ENCODE measurements at places on chromosomes 13 and 19.

GRCh38 chr13:27504868-27505194, 54.5 kb upstream of the MTIF3 start:
- DNase-seq, result no peak

- DNase-seq, result no peak
Observed at GRCh38 chr13:50070186-50070585, 54.9 kb downstream of the KCNRG start.

- DNase-seq, result no peak
Observed at GRCh38 chr13:76630629-76631230, 255.5 kb downstream of the KCTD12 start.

- no peak for DNase-seq
Observed at GRCh38 chr13:59266478-59267063, 897.2 kb downstream of the DIAPH3 start.

DNA sequence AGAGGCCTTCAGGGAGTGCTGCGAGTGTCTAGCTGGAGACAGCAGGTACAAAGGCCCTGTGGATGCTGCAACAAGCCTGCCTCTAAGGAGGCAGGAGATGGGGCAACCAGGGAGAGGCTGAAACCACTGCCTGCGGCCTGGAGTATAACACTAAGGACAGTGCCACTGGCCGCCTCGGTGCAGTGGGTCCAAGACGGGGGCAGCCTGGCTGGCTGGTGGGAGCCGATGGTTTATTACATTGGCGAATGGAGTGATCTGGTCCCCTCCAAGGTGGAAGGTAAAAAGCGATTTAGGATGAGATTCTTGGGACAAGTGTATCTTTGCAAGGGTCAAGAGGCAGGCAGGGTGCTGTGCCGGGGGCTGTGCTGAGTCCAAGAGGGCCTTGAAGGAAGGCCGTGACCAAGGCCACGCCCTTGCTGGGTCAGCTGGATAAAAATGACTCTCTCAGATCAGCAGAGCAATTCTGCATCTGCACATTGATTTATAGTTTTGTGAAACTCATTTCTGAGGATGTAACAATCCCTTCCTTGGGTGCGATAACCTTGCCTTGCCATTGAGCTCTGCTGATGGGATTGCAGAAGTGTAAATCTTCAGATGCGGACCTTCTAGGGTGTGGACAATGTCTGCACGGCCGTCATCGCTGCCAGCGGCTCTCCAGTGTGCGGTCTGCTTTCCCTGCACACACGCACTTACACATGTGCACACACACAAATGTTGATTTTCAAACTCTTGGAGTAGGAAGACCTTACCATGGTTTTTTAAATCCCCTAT, 6.0 kb downstream of the TMEM255B start:
- no peak for DNase-seq

GRCh38 chr19:41000310-41000737, 9.2 kb downstream of the CYP2B6 start:
- DNase-seq, result no peak

DNA sequence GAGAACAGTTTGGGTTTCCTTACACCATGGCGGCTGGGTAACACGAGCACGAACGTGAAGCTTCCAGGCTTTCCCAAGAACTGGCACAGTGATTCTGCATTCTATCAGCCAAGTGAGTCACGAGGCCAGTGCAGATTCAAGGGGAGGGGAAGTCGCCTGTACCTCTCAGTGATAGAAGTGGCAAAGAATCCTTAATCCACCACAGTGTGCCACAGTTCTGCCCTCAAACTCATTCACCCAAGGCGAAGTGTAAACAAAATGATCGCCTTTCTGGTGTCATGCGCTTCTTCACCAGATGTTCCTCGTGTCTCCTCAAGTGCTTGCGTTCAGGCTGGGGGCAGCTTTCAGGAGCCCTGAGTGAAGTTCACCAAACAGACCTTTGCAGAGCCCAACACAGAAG, 24.9 kb upstream of the AMER2 start:
- DNase-seq, result no peak

GRCh38 chr13:35768073-35768472, 291.6 kb upstream of the MAB21L1 start:
- no peak for DNase-seq

- no peak for DNase-seq
Observed at GRCh38 chr13:74206061-74206561, 71.9 kb upstream of the KLF12 start.

DNA sequence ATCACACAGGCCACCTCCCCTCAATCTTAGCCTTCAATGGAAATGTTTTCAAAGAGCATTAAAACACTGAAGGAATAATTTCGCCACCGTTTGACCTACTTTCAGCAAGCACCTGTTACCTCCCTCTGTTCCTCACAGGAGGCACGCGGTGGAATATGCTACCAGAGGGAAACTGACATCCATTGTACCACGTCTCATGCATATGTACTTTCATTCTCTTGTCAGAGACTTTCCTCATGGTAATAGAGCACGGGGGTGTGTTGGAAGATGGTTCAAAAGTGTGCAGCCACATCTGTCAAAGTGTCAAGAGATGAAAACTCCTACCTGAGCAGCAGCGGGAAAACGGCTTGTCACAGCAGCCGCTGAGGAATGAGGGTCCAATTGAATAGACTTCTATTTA, 143.4 kb downstream of the NALCN start:
- DNase-seq, result no peak

DNA sequence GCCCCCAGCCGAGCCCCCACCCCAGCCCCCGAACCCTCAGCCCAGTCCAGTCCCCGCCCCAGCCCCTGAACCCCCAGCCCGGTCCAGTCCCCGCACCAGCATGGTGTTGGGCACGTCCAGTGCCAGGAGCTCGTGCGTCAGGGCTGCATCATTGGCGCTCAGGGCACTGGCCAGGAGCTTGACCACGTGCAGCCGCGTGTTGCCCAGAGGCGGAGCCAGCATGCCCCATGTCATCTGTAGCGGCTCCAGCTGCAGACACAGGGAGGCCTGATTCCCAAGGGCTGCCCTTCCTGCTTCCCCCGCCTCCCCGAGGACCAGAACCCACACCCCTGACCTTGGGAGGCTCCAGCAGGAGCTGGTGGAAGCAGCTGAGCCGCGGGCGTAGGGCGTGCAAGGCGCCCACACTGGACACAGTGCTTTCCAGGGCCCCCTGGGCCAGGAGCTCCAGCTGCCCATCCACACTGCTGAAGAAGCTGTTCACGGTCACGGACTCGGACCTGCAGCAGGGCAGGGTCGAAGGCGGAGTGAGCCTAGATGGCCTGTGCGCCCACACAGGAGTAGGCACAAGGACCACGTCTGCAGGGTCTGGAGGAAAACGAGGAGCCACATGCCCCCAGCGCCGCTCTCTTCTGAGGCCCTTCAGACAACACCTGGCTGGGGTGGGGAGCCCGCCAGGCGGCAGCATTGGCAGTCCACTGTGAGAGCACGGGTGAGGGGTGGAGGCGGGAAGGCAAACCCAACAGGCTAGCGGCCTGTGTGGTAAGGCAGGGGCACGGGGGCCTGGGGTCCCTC, 12.8 kb upstream of the TMEM86B start:
- DNase-seq, result no peak

DNA sequence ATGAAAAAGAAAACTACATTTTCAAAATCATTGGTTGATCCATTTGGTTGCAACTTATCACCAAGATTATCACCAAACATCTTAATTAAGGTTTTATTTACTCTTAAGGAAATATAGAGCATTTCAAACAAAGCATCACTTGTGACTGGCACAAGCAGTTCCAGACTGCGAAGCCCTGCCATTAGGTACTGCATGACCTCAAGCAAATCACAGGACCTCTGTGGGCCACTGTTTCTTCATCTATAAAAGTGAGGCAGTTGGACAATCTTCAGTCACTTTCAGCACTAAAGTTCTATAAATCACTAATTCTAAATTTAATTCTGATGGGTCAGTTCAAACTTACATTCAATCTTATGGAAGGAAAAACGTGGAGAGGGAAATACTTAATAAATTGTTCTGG, 2.0 kb downstream of the ELF1 start:
- no peak for DNase-seq

- no peak for DNase-seq
Observed at GRCh38 chr13:38848360-38848759, 142.3 kb downstream of the STOML3 start.

- DNase-seq, result no peak
Observed at GRCh38 chr13:113001241-113002140, 32.5 kb downstream of the MCF2L start.

DNA sequence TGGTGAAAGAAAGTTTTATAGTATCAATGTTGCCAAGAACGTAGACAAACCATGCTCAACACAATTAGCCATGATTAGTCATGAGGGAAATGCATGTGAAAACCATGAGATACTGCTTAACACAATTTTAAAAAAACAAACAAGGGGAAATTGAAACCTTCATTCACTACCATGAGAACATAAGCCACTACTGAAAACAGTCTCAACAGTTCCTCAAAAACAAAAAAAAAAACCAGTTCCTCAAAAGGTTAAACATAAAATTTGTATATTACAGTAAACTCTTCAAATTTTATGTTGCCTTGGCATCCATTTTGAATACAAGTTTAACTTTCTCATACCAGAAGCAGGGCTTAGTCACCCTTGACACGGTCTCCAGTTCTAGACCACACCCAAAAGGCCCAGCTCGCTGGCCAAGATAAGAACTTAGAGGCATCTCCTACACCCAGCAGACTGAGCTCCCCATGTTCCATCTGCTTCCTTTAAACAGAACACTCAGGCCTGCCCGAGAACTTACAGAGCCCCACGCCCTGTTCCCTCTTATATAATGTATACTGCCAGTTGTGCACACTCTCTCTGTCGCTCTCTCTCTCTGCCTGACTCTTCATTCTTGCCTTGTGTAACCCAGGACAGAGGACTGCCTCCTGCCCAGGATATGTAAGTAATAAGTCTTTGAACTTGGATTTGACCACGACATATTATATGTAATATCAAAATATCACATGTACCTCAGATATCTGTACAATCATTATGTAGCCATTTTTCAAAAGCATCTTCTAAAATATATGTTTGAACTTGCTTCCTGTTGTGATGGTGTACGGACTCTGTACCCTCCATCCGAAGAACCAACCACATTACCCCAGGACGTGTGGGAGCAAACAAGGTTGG, 67.4 kb downstream of the STK24 start:
- no peak for DNase-seq

- DNase-seq, result no peak
Observed at GRCh38 chr19:47756627-47756929, 11.2 kb downstream of the NOP53 start.

- DNase-seq, result no peak
Observed at GRCh38 chr13:20270163-20270865, 38.2 kb upstream of the GJB6 start.

- DNase-seq, result no peak
Observed at GRCh38 chr19:38952395-38953165, 21.8 kb downstream of the MRPS12 start.

- no peak for DNase-seq
Observed at GRCh38 chr13:94236872-94237271, 242.6 kb downstream of the DCT start.

DNA sequence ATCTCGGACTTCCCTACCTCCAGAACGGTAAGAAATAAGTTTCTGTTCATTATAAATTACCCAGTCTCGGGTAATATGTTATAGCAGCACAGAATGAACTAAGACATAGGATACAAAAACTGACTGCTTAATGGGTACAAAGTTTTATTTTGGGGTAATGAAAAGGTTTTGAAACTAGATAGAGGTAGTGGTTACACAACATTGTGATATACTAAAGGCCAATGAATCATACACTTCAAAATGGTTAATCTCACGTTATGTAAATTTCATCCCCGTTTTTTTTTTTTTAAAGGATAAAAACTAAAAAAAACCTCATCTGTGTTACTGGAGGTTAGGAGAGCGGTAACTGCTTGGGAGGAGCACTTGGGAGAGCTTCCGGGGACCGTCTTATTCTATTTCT, 23.5 kb downstream of the AKT2 start:
- DNase-seq, result no peak

DNA sequence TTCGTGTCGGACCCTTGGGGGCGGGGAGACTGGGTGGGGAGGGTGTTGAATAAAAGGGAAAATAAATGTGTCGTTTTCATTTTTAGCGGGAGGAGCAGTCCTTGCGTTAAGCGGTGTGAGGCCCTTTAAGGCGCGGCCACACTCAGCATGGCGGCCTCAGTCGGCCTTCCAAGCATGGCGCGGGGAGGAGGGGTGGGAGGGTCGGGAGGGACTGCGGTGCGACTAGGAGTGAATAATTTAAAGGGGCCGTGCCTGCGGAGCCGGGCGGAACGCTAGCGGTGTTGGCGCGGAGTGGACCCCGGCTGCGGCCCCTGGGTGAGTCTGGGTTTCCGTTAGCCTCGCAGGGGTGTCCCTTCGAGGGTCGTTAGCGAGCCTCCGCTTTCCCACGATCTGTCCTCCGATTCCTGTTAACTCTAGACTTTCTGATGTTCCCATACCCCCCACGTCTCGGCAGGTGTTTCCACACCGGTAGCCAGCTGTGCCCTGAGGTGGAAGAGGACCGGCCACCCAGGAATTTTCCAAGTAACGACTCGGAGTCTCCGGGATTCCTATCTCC, 1.5 kb upstream of the PNPLA6 start:
- DNase-seq, result no peak

DNA sequence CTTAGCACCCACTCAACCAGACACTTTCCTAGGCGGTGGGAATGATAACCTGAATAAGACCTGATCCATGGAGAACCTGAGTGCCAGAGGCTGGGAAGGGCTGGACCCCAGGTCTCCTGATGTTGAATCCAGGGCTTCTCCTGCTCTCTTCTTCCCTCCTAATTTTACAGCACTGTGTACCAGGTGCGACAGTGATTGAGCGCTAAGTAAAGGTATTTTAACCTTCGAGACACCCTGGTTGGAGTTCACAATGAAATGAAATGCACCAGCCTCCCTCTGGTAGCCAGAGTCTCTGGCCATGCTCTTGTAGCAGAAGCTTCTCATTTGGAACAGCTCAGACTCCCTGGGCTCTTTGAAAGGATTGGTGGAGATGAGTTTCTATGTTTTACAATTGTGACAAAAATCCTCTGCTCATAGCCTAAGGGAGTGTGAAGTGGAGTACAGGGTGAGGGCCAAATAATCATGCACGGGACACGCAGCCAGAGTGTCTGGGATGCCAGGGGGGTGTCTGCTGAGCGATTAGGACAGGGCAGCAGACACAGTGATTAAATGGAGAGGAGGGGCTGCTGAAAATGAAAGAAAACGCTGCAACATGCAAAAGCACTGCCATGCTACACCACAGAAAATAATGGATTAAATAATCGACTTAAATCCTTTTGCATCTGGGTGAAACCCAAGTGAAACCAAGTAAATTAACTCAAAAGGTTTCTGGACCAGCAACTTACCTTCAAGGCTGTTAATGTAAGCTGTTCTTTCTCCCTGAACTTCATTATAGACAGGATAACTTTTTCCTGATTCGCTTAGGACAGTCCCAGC, 83.8 kb downstream of the FAM216B start:
- DNase-seq, result no peak
